ENCODE measurements at places on chromosomes 6 and 20.

DNA sequence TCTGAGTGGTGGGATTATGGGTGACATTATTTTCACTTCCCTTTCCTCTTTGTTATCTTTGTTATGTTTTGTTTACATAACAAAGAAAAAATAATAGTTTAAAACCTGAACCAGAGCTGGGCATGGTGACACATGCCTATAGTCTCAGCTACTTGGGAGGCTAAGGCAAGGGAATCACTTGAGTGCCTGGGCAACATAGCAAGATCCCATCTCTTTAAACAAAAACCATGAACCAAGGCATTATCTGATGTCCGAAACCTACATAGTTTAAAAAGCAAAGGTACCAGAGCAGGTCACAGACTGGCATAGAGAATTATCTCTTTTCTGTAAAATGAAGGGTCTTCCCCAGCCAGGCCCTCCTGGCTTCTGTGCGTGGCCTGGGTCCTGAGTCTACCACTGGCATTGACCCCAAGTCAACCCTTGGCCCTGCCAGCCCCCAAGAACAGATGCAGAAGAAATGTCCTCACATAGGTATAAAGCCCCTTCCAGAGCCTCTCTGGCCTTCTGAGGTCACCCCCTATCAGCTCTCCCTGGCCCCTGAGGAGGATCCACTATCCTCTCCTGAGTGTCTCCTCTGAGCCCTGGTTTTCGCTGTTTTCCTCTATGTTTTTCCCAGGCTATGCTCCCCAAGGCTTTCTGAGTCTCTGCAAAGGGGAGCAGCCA, 81.3 kb downstream of the TRERF1 start:
- no peak for DNase-seq

- DNase-seq: no peak
These were observed 47.4 kb downstream of the GPR63 start for GRCh38 chr6:96789871-96790270.

- no peak for DNase-seq
These were observed 13.8 kb downstream of the TBPL1 start for GRCh38 chr6:133966654-133967329.

- no peak for DNase-seq
These were observed 70.0 kb downstream of the CD109 start for GRCh38 chr6:73766040-73766439.

DNA sequence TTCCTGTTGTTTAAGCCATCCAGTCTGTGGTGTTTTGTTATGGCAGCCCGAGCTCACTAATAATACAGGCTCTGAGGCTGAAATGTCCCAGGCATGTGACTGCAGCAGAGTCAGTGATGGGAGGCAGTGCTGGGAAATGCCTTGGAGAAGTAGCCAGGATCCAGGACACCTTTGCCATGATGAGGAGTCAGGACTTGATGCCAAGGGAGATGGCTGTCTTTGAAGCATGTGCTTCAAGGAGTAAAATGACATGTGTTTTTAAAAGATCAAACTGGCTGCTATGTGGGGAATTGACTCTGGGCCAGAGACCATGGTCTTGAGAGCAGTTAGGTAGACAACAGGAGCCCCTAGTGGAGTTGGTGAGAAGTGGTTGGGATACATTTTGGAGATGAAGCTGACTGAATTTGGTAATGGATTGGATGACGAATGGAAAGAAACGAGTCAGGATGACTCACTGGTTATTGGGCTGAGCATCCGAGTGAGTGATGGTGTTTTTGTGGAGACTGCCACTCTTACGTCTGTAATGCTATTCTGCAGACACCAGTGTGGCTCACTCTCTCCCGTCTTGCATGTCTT, 322.2 kb downstream of the PLCB1 start:
- no peak for DNase-seq
